ENCODE measurements at places on chromosomes 6 and 20. TPM values are rescaled to one million over a fixed set of nuclear protein-coding genes. Genes with fewer than 3 reads are reported as not detected.

The OPN5 gene
- not detected for total RNA-seq

The PPIL1 gene
- total RNA-seq, result 50.6 TPM

The RAMACL gene
- total RNA-seq, result 2.0 TPM

The TBC1D7 gene
- total RNA-seq, result 383 TPM

The EPHA7 gene
- not detected for total RNA-seq

The GPR6 gene
- total RNA-seq, result not detected

The C6orf132 gene
- total RNA-seq, result 0.34 TPM

The PPP1R16B gene
- total RNA-seq, result 0.36 TPM

The TMEM200A gene
- not detected for total RNA-seq

The BNIP5 gene
- not detected for total RNA-seq

The C4A gene
- 2.2 TPM for total RNA-seq

The RUNX2 gene
- total RNA-seq, result 1.7 TPM

The MCCD1 gene
- total RNA-seq, result not detected

The MYCT1 gene
- not detected for total RNA-seq

The TLDC2 gene
- not detected for total RNA-seq

The EDN3 gene
- total RNA-seq, result not detected

The TMEM244 gene
- total RNA-seq, result not detected

The PNPLA1 gene
- not detected for total RNA-seq

The VGLL2 gene
- not detected for total RNA-seq

The MACROD2 gene
- total RNA-seq, result 4.0 TPM

The RAB23 gene
- total RNA-seq, result 15.3 TPM

The CCM2L gene
- not detected for total RNA-seq

Measured in melanocyte of skin (primary cell).